ENCODE measurements at places on chromosomes 4 and X. TPM values are rescaled to one million over a fixed set of nuclear protein-coding genes. Genes with fewer than 3 reads are reported as not detected.

The MAGEB1 gene
- not detected for total RNA-seq

DNA sequence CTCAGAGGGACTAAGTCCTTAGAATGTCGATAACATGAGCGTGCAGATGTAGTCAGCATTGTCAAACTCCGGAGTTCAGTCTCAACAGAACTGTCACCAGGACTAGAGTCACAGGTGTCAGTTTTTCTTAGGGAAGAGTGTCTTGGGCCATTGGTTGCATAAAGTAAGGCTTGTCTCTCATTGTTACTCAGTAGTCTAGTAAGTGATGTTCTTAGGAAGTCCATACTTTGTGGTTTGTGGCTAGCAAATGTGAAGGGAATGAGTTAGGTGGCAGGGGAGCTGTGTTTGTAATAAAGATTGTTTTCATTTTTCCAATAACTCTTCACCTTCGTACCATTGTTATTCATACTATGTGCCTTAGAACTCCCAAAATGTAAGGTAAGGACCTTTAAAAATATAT is 119.6 kb downstream of the AFF2 start:
- H3K36me3 ChIP-seq, result no peaks in the 10 kb centered on the region
- H3K27me3 ChIP-seq, result peaks cover 12% of the 10 kb centered on the region
- H3K27ac ChIP-seq, result no peak overlapping the region
- DNase-seq, result no peak
- no peak overlapping the region for H3K4me3 ChIP-seq

DNA sequence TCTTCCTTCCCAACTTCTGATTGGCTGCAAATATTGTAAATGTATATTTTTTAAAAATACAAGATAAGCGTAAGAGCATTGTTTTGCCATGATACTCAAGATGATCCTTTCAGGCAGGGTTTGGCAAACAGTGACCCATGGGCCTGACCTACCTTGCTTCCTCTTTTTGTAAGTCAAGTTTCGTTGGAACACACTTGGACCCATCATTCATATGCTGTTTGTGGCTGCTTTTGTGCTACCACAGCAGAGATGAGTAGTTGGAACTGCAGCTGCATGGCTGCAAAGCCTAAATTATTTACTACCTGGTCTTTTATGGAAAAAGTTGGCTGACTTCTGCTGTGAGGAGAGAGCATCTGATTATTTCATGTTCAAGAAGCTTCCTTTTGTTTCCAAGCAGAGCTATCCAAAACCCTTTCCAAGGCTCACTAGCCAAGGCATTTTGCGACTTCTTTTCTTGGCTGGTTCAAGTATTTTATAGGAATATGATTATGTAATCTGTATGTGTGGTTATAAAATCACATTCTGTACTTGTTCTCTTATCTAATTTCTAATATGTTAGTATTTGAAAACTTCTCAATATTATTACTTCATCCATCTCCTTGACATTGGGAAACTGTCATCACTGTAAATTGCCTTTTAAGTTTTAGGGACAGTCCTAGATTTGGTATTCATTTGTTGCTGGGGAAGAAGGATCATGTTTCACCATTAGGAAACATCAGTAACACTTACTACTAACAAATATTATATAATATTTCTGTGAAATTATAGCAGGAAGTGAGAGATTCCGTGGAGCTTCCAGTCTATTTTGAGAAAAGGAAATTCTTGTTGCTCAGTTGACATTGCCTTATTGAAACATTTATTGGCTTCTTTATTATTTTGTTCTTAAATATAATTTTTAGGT is 109.2 kb downstream of the ARHGAP10 start:
- no peaks in the 10 kb centered on the region for H3K36me3 ChIP-seq
- H3K4me1 ChIP-seq, result peaks cover 6% of the 10 kb centered on the region
- H3K27ac ChIP-seq, result no peak overlapping the region
- H3K4me3 ChIP-seq, result no peak overlapping the region
- DNase-seq, result no peak

GRCh38 chr4:73684097-73684496 is 56.3 kb upstream of the CXCL8 start:
- H3K36me3 ChIP-seq, result no peaks in the 10 kb centered on the region
- H3K27me3 ChIP-seq, result no peaks in the 10 kb centered on the region
- H3K27ac ChIP-seq, result no peak overlapping the region
- no peaks in the 10 kb centered on the region for H3K4me1 ChIP-seq
- H3K4me3 ChIP-seq, result no peak overlapping the region

The TRIM2 gene
- 1.3 TPM for total RNA-seq

The BEX1 gene
- 0.39 TPM for total RNA-seq

Data from activated T-cell treated with anti-CD3 and anti-CD28 coated beads, Interleukin-2, amount 50 U/mL, for 72 hours (primary cell).